ENCODE measurements at places on chromosomes 12 and 14. TPM values are rescaled to one million over a fixed set of nuclear protein-coding genes. Genes with fewer than 3 reads are reported as not detected.
A peak's percentile ranks its signal among the peaks of the same experiment; 100 is the strongest.

DNA sequence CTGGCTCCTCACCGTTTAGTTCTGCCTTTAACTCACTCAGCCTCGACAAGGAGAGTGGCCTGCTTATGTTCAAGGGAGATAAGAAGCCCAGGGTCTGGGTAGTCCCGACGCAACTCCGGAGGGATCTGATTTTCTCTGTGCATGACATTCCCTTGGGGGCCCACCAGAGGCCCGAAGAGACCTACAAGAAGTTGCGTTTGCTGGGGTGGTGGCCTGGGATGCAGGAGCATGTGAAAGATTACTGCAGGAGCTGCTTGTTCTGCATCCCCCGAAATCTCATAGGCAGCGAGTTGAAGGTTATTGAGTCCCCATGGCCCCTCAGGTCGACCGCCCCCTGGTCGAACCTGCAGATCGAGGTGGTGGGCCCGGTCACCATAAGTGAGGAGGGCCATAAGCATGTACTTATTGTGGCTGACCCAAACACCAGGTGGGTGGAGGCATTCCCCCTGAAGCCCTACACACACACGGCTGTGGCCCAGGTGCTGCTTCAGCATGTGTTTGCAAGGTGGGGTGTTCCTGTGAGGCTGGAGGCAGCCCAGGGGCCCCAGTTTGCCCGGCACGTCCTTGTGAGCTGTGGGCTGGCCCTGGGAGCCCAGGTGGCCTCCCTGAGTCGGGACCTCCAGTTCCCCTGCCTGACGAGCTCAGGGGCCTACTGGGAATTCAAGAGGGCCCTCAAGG, 13.1 kb downstream of the CBLN3 start:
- DNase-seq: no peak

DNA sequence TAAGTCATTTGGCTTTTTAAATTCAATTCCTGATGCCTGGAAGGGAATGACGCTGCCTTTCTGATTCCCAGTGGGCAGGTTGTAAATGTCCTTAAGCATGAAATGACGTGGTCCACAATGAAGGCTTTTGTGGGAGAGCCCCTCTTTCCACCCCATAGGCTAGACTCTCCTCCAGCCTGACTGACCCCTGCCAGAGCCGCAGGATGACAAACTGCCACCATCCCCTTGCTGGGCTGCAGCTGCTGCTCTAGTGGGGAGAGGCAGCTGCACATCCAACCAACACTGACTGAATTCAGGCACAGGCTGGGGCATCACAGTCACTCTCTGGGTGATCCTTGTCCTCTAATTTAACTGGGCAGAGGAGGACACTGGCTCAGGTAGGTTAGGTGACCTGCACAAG, 6.3 kb downstream of the TSPAN11 start:
- no peak for DNase-seq

- no peak for DNase-seq
These were observed 93.3 kb downstream of the MYRFL start for GRCh38 chr12:69918287-69918686.

GRCh38 chr12:12807970-12808702, 5.0 kb upstream of the DDX47 start:
- peak; percentile 71 for DNase-seq

DNA sequence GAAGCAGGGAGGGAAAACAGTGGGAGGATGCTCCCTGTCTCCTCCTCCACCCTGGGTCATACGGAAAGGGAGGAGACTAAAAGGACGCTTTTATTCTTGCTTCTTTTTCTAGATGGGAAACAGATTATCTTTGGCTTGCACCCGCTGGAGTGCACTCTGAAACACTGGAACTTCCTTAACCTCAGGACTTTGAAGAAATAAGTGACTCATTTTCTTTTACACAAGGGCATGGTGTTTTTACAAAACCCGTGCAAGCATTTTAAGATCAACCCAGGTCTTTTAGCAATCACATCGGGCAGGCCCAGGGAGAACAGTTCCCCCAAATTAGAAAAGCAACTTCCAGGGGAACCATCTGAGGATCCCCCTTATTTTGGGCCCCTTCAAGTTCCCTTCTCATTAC, 80.9 kb upstream of the TSPAN11 start:
- no peak for DNase-seq

- no peak for DNase-seq
These were observed 33.7 kb downstream of the CKB start for GRCh38 chr14:103488960-103489359.

GRCh38 chr12:56128670-56129205, 671 bp downstream of the ESYT1 start:
- peak; percentile 76 for DNase-seq

DNA sequence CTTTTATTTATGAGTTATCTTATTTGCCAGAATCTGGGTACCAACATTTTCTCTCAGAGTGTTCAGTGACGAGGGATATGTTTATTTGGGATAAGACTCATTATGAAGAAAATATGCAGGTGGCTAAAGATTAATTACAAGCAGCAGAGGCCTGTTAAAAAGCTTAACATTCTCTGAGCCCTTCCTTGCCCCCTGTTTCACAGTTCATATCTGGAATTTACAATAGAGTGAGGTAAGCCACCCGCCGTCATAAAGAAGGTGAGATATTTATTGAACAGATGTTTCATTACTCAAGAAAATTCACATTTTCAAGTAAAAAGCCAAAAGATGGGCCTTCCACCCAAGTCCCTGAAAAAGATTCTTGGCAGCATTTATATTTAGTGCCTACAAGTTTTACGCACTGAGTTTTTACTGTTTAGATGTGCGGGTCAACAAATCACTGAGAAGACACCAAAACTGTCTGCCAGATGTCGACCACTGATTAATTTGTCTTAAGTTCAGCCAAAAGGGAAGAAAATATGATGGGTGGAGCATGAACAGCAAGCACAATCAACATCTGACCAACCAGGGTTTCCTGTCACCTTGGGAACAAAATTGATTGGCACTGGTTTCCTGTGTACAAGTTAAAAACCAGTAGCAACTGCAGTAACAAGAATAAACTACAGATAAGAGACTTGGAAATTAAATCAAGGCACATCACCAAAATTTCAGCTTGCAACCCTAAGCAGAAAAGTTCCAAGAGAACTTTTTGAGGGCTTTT, 85.5 kb upstream of the PTPRB start:
- DNase-seq: no peak

- no peak for DNase-seq
These were observed 22.2 kb downstream of the RALGAPA1 start for GRCh38 chr14:35786856-35787255.

DNA sequence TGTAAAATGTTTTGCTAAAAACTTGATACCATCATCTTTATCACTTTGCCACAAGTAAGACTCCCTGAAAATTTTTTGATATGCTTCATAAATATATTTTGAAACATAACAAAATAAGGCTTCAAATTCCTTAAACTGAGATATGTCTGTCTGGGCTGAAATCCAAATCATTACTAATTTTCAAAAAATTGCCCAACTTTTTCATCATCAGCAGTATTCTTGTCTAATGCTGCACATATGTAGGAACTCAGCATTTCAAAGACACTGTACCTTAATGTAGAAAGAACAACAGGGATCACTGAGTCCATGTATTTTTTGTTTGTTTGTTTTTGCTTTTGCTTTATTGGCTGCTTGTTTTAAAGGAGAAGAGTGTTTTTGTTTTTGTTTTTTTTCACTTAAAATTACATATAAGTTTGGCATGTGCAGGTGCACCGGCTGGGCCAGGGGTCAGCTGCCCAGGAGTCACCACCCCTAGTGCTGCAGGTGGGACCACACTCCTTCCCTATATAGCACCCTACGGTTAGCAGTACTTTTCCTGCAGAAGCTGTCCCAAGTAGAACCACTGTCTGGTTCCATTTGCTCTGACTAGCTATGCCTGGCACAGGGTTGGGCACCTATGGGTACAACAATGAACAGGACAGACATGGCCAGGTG, 231.2 kb downstream of the PIK3C2G start:
- DNase-seq: no peak

DNA sequence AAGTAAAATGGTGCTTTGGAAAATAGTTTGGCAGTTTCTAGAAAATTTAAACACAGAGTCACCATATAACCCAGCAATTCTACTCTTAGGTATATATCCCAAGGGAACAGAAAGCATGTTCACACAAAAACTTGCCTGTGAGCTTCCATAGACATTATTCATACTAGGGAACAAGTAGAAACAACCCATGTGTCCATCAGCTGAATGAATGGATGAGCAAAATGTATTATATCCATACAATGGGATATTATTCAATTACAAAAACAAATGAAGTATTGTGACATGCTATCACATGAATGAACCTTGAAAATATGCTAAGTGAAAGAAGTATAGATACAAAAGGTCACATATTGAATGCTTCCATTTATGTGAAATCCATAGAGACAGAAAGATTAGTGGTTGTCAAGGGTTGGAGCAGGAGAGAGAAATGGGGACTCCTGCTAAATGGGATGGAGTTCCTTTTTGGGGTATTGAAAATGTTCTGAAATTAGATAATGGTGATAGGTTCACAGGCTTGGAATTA, 7.9 kb downstream of the SLC10A1 start:
- DNase-seq: no peak

GRCh38 chr14:73227812-73228781, 9.2 kb upstream of the PAPLN start:
- peak; percentile 83 for DNase-seq

GRCh38 chr14:93120517-93120916, 4.8 kb upstream of the ITPK1 start:
- no peak for DNase-seq

DNA sequence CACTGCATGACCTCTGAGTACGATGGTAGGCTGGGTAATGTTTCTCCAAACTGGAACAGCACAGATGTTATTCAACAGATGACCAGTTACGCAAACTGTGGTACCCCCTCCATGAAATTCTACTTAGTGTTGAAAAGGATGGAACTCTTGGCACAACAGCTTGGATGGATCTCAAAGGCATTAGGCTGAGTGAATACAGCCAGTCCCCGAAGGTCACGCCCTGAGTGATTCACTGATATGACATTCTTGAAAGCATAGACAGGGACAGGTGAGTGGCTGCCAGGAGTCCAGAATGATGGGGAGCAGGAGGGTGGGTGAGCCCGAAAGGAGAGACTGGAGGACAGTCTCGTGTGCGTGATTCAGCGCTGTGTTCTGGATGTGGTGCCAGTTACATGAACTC, 187.5 kb upstream of the TMEM132C start:
- DNase-seq: no peak

- DNase-seq: no peak
These were observed 70.8 kb upstream of the DACT1 start for GRCh38 chr14:58566979-58567378.

DNA sequence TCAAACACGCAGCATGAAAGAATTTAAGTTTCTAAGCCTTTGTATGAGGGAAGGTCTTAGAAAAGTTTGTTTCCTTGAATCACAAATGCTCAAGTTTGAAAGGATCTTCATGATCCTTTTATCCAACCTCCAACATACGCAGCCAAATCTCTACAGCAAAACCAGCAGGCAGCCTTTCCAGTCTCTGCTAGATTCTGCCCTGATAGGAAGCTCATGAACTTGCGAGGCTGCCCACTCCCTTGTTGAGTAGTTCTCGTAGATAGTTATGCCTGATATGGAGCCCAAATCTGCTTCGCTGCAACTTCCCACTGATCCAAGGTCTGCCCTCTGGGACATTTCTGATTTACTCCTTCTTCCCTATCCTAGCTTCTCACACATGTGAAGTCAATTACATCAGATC, 272.9 kb downstream of the EGLN3 start:
- DNase-seq: no peak

DNA sequence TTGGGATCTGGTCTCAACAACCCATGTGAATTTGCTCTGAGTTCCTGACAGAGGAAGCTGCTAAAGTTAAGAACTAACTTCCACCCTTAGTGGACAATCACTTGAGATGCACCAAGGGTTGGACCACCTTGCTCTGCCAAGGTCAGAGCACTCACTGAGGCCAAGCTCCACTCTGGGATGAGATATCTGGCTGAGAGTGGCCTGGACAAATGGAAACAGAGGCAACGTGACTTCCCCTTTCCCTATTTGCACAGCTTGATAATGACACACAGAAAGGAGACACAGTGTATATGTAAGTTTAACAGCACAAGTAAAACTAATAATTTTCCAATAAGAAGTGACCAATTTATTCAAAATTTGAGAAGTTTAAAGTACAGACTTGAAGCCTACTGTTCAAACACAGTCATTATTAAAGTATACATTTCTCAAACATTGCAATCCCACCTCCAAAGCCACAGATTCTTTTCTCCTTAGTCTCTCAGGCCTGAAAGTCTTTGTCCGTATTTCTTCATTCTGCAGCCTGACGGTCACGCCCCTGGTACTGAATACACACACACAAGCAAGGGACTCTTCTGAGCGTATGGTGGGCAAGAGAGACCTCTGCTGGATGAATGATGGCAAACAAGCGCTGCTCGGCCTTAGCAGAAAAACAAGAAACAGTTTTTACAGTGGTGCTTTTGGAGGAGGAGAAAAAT, 28.6 kb downstream of the TMEM30B start:
- peak; percentile 81 for DNase-seq

DNA sequence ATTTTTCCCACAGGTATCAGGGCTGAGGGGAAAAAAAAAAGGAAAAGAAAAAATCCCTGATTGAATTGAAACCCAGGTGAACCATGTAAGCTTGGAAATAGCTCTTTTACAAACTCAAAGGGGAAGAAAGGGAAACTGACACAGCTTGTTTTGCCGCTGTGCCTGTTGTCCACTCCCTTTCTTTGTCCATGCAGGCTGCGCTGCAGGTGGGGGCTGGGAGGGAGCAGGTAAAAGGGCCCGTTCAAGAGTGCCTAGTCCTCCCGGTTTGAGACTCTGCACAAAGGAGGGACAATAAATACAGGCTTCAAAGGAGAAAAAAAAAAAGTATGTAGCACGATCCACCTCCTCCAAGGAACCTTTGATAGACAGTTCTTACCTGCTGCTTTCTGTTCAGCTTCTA, 194.8 kb downstream of the GRIN2B start:
- DNase-seq: no peak

DNA sequence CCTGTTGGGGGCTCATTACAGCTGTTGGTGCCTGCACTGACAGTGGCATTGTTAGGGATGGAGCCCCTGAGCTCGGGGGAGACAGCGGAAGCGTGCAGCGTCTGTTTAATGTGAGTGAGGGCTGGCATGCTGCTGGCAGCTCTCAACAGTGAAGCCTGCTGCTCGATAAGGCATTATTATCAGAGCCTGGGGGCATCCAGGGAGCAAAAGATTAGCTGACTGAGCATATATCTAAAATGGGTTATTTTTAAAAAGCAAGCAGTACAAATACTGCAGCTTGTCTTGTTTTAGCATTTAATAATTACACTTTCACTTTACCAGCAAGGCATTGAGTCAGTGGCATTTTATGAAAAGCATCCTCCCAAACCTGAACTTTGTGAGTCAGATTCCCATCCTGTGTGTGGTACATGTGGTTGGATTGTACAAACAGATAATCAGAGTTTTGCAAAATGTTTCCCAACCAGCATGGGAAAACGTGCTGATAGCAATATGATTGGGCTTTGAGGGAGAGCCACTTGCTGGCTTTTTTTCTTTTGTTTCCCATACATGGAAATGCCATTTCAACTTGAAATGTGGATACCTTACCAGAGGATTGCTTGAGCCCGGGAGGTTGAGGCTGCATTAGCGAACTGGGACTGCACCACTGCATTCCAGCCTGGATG, 150.8 kb downstream of the PRKCH start:
- DNase-seq: no peak

The LPAR5 gene
- 6.0 TPM for polyA plus RNA-seq

The STAC3 gene
- polyA plus RNA-seq: 1.8 TPM

The ALX1 gene
- polyA plus RNA-seq: not detected

The ARHGEF25 gene
- polyA plus RNA-seq: 18.2 TPM

All from sigmoid colon (tissue), 7 donors.